ENCODE measurements at places on chromosomes 1 and 21.

- DNase-seq = no peak
These were observed 283.9 kb downstream of the PBX1 start for GRCh38 chr1:164842870-164843269.

DNA sequence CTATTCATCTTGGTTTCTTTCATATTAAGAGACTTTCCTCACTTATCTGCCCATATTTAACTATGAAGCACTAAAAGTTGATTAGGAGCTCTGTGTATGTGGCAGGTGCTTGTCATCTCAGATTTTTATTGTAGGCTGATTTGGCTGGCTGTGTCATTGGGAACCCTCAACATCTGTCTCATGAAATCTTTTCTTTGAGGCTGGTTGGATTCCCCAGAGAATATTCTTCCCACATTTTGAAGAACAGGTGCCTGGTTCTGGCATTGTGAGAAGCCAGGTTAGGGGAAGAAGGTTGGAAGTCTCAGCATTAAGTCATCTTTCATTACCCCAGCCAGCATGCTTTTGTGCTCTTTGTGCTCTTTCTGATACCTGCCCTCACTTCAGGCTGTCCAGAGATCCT is 37.1 kb downstream of the EEIG2 start:
- DNase-seq = no peak

DNA sequence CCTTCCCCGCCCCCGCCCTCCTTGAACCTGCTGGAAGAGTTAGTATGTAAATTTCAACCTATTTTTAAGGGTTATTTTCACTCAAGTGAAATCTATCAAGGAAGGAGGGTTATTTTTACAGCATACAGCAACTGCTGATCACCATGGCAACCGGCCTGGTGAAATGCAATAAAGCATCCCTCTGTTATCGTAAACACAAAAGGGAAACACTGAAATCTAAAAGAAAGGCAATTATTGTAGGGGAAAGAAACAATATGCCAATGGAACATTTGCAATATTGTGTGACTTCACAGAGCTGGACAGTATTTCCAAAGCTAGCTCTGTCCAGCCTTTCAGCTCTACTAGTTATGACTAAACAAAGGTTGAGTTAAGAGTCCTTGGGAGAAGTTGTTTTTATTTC is 588.3 kb upstream of the PBX1 start:
- no peak for DNase-seq

DNA sequence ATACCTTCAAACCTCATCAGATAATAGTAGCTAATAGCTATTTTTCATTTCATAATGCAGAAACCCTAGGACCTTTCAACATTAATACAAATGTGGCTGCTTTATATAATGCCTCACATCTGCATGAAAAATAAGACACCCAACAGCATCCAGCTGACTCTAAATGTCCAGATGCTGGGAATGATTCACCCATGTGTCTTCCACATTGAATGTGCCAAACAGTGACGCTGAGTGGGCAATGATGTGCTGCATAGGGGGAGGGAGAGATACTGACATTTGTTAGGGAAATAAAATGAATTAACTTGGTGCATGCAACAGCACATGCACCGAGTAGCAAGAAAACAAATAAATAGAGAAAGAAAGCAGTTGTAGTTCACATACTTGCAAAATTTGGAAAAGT is 199.3 kb downstream of the DSCAM start:
- DNase-seq = no peak

- DNase-seq = no peak
These were observed 24.9 kb downstream of the CHML start for GRCh38 chr1:241615043-241615974.

DNA sequence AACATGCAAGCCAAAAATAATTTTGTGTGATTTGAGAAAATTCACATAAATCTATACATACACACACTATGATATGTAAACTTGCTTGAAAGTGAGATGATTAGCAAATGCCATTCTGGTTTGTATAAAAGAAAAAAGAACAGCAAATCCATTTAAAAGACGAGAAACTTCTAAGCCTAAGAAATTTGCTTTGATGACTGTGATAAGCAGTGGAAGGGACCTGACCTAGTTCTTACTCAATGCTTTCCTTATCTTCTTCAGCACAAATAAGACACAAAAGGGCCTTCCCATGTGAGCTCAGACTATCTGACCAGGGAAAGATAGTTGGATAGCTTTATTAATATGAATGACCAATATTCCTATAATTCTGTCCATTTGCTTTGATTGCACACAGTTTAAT is 25.3 kb upstream of the NMNAT2 start:
- DNase-seq = no peak

GRCh38 chr1:157004327-157004726 is 41.2 kb downstream of the ARHGEF11 start:
- DNase-seq = no peak

- DNase-seq = no peak
These were observed 1514.2 kb downstream of the MRPL39 start for GRCh38 chr21:24093032-24093431.

DNA sequence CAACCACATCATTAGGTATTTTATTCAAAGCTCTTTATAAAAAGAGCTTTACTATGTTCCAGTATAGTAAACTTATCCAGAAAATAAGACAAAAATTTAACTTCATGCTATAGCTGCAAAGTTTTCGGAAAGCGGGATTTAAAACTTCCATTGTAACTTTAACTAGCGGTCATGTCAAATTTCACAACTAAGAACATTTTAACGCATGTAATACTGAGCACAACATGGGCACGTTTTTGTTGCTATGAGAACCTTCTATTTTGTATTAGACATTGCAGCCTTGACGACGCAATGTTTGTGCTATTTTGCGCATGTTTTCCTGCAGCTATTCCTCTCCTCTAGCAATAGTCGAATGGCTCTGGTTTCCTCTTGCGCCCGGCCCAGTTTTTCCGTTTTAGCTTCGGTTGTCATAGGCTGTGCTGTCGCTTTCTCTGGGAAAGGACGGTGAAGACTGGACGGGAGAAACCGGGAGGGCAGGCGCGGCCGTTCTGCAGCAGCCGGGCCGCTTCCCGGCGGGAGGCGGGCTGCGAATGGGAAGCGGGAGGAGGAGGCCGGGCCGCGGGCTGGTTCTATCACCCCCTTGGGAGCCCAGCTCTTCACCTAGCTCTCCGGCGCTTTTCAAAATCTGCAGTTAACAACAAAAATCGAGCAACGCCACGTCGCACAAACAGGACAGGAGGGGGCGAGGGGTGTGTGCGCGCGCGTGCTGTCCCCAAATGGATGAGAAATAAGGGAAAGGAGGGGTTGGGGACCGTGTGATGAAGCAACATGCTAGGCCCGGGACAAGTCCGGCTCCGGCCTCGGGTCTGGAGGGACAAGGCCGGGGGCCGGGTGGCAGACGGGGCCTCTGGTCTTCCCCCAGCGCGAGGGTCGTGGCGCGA is 105.3 kb upstream of the HNRNPU start:
- peak; percentile 85 for DNase-seq

- DNase-seq = peak; percentile 93
These were observed 9.8 kb upstream of the TSPAN2 start for GRCh38 chr1:115098979-115099692.

DNA sequence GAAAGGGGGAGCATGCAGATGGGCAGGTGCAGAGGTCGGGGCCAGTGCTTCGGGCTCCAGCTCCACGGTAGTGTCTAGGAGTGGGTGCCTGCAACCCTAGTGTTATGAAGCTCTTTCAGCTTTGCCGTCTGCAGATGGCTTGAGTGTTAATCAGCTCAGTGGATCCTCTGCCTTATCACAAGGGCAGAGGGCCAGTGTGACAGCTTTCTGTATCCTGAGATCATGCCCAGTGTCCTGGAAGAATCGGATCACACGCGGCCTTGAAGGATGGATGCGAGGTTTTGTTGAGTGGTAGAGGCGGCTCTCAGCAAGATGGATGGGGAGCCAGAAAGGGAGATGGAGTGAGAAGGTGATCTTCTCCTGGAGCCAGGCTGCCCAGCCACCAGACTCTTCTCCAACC is 25.5 kb upstream of the C1orf146 start:
- no peak for DNase-seq

DNA sequence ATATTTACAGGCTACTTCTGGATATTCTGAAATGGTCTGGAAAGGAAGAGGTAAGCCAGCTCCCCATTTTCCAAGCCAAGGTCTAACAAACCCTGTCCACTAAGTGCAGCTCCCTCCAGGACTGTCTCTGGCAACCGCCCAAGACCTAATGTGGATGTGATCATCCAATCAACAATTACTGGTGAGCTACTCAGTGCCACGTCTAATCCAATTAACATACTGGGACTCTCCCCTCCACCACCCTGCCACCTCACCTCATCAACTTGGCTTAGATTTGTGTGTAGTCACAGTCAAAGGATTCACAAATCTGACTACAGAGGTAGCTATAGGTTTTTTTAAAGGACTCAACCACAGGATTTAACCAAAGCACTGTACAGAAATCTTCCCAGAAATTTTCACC is 25.4 kb upstream of the S100A7 start:
- DNase-seq = no peak

DNA sequence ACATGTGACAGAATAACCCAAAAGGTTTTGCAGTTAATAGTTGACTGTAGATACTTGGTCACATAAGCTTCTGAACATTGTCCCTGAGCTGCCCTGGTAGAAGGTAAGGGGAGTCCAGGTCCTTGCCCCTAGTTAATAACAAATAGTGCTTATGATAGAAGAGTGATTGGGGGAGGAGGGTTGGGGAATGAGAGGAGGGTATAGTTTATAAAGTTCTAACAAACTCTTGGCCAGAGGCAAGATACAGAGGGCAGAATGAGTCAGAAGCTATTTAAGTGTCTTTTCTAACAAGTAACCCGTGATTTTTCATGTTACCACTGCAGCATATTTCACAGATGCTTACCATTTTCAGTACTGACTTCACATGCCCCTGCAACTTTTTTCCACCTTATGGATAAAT is 26.7 kb upstream of the MYOCOS start:
- no peak for DNase-seq

DNA sequence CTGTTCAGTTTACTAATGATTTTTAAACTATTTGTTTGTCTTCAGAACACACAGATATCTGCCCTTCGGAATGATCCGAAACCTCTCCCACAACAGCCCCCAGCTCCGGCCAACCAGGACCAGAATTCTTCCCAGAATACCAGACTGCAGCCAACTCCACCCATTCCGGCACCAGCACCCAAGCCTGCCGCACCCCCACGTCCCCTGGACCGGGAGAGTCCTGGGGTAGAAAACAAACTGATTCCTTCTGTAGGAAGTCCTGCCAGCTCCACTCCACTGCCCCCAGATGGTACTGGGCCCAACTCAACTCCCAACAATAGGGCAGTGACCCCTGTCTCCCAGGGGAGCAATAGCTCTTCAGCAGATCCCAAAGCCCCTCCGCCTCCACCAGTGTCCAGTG is 51.6 kb downstream of the ACP6 start:
- DNase-seq = no peak

- no peak for DNase-seq
These were observed 31.8 kb downstream of the RABIF start for GRCh38 chr1:202857136-202857610.

GRCh38 chr21:44966135-44967081 is 26.6 kb downstream of the SLX9 start:
- peak; percentile 87 for DNase-seq

GRCh38 chr1:103457886-103458455 is 67.5 kb upstream of the RNPC3 start:
- DNase-seq = no peak

- no peak for DNase-seq
These were observed 10.9 kb downstream of the RNF11 start for GRCh38 chr1:51247022-51247421.

- DNase-seq = no peak
These were observed 15.2 kb downstream of the RIPK4 start for GRCh38 chr21:41751611-41752011.

DNA sequence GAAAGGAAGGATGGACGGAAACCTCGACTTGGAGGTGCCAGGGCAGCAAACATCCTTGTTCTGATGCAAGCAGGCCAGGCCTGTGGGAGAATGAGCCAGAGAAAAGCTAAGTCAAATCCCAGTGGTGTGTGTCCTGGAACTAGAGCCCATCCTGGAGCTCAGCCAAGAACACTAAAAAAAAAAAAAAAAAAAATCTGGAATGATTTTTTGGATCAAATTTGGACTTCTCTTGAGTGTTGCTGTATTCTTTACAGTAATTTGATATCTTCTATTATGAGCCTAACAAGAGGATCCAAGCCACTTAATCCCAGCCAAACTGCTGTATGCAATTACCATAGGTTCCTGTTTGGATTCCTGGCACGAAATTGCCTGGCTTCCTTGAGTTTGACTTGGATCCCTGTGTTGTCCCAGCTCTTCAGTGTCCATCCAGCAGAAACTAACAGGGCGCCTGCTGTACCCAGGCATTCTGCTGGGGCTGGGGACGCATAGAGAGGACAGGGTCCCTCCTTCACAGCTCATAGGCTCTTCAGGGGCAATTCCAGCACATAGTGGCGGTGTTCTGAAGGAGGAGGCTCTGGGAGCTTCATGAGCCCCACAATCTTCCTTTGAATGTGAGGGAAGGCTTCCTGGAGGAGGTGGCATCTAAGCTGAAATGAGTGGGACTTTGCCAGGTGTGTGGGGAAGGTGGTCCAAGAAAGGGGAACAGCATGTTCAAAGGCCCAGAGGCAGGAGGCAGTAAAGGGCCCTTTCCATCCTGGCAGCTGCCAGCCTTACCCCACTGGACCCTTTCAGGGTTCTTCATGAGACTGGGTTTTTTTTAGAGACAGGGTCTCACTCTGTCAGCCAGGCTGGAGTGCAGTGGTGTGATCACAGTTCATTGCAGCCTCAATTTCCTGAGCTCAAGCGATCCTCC is 24.7 kb downstream of the EPHX1 start:
- no peak for DNase-seq

DNA sequence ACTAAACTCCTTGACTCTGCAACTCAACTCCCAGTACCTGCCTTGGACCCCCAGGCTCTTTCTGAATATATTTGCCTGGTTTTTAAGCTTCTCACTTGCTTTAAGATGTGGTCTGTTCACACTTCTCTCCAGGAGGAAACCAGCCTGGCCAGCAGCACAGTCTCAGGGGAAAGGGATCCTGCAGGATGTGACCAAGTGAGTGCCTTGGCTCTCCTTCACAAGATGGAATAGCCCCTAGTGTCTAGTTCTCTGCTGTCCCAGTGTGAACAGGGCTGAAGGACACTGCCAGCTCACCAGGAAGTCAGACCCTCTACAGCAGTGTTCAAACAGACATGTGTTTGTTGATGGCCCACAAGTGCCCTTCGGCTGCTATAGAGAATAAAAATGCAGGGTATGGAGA is 32.9 kb downstream of the CD244 start:
- DNase-seq = no peak

DNA sequence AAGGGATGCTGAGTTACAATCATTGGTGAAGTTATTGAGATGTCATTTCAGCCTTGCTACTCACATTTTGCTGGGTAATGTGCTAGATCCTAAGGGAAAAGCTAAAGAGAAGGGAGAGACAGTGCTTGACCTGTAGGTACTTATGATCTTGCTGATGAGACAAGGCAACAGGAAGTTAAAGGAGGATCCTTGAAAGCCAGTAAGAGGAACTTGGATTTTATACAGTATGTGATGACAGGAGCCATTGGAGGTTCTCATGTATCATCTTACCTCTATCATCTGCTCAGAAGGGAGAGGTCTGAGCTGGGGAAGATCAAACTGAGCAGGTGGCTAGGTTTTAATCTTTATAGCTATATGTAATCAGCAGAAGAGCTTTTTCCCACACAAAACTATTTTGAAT is 6.3 kb downstream of the APOBEC4 start:
- no peak for DNase-seq
